NCI-H460 (cell line): ENCODE measurements at places on chromosomes 6 and 20.

GRCh38 chr6:52522655-52523054, 54.2 kb downstream of the TRAM2 start:
- no peak for DNase-seq

GRCh38 chr6:7006515-7007191, 101.1 kb upstream of the RREB1 start:
- no peak for DNase-seq

- no peak for DNase-seq
Measured at GRCh38 chr6:139355172-139355571, 19.3 kb downstream of the CITED2 start.

DNA sequence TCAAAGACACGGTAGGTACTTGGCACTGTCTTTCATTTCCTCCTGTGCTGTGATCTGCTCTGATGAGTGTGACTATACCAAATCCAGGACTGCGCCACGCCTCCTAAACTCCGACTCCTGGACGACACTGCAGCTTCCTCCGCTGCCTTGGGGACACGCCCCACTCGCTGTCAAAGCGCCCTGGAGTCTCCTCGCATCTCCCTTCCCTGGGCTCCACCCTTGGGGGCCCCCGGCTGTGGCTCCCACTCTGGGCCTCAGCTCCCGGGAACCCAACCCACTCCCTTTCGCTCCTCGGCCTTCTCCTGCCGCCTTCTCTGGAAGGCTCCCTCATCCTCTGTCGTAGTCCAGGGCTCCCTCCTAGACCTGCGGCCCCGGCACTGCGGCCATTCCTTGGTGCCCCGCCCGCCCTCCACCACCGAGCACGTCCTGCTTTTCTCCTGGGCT, 61.2 kb downstream of the RSPH3 start:
- no peak for DNase-seq

DNA sequence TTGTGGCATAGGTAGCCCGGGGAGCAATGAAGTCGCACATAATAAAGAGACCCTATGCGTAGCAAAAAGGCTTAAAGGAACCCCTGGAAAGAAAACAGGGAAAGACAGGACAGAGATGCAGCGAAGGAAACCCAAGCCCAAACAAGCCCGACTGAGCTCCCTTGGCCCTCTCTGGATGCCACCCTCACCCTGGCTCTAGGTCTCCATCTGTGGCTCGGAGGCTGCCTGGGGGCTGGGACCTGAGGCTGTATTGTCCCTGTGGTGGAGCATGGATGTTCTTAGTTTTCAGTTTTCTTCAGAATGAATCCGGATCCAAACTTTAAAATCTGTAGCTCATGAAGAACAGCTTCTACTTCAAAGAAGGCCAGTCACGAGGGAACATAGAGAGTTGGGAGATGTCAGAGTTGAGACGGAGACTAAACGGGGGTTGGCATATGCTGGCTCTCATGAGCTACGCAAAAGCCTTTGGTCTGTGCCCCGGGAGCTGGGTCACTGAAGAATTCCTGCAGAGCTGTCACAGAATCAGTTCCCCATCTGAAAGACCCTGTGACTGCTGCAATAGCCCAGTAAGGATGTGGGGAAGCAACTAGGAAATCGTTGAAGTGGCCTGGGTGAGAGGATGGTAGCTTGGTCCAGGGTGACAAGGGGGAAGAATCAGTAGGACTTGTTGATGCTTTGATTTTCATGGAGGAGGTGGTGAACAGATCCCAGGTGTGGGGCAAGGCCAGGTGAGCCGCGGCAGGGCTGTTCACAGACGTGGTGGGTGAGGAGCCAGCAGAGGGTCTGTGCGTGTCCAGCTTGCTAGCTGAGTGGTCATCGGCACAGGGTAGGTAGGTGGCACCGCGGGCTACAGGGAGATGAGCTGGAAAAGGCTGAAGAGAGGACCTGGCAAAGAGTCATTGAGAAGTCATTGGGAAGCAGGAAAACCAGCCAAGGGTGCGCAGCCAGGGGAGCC, 35.2 kb downstream of the SYNDIG1 start:
- DNase-seq: no peak

GRCh38 chr6:14796974-14797762, 448.7 kb upstream of the JARID2 start:
- DNase-seq: peak; percentile 55

- DNase-seq: peak; percentile 94
Measured at GRCh38 chr20:5072756-5073659, 46.8 kb downstream of the PCNA start.

DNA sequence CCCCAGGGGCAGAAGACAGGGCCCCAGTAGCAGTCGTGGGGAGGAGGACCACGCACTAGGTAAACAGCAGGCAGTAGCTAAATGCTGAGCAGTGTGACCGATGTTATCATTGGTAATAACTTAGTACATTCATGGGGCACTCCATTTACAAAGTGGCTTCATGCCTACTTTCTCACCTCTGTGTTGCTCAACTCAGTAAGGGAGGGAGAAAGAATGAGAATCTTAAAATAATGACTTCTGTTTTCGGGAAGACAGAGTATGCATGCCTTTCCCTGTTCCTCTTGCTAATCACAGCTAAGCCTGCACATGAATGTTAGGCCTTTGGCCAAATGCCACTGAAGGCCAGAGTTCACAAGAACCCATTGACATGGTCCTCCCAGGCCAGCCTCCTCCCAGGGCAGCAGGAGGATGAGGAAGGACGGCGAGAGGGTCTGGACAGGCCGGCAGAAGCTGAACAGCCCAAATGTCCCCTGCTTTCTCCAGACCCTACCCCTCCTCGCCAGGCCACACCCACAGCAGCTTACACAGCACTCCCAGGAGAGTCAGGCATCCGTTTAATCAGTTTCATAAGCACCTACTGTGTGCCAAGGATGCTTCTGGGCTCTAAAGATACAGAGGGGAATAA, 183.4 kb downstream of the ANKRD60 start:
- no peak for DNase-seq

DNA sequence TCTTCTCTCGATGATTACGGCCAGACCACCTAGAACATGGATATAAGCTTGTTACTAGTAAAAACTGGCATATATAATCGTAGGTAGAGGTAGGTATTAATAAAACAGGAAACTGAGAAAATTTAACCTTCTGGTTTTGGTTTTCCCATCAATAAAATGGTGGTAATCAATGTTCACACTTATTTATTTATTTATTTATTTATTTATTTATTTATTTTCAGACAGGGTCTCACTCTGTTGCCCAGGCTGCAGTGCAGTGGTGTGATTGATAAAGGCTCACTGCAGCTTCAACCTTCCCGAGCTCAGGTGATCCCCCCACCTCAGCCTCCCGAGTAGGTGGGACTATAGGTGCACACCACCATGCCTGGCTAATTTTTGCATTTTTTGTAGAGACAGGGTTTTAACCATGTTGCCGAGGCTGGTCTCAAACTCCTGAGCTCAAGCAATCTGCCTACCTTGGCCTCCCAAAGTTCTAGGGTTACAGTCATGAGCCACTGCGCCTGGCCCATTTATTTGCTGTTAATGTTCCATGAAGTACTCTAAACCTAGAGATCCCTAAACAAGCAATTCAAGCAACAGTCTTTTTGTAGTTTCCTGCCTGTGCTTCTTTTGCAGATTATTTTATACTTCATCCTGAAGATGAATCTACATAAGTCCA, 11.5 kb downstream of the TOMM6 start:
- no peak for DNase-seq

DNA sequence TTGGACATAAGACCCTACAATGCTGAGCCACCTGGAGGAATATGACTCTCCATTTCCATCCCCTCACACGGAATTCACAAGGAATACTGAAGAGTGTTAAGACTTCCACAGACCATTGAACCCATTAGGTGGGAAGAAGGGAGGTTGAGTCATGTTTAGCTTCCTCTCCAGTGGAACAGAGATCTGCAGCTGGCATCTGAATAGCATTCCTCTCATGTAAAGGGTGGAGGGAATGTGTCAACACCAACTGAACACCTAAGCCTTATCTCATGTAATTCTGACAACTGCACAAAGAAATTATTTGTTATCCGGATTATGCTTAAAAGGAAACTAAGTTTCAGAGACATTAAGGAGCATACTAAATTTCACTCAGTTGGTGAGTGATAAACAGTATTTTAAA, 705.9 kb downstream of the MAFB start:
- no peak for DNase-seq

- DNase-seq: no peak
Measured at GRCh38 chr6:3328796-3329195, 70.0 kb downstream of the PSMG4 start.

DNA sequence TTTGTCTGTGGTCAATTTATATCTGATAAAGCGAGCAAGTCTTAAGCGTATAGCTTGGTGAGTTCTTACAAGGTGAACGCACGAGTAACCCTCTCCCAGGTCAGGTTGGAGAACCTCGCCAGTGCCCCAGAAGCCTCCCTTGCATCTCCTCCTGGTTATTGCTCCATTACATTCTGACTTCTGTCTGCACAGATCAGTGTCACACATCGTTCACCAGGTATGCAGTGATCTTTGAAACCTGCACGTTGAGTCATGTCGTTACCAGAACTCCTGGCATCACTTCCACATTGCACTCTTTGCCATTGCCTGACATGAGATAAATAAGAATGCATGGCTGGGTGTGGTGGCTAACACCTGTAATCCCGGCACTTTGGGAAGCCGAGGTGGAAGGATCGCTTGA, 44.2 kb downstream of the AKAP12 start:
- no peak for DNase-seq

GRCh38 chr6:101650402-101651100, 257.0 kb downstream of the GRIK2 start:
- no peak for DNase-seq

GRCh38 chr6:37182736-37183590, 13.0 kb downstream of the PIM1 start:
- no peak for DNase-seq

DNA sequence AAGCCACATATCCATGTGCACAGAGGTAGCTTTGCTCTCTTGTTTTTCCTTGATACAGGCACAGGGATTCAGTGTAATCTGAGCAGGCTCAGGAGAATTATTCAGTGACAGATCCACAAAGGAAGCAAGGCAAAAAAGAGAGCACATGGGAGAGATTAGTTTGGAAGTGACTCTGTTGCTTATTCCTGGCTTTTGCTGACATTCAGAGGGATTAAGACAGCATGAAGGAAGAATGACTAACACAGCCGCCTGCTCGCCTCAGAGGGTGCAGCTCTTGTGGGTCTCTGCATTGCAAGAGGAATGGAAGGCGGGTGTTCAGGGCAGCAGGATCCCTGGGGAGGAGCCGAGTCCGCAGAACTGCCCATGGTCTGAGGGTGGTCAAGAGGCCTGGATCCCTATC, 203.4 kb upstream of the KCNQ5 start:
- no peak for DNase-seq

- DNase-seq: no peak
Measured at GRCh38 chr6:166511316-166511715, 75.2 kb downstream of the RAMACL start.

- DNase-seq: no peak
Measured at GRCh38 chr6:31125162-31125561, 4.9 kb upstream of the CDSN start.

DNA sequence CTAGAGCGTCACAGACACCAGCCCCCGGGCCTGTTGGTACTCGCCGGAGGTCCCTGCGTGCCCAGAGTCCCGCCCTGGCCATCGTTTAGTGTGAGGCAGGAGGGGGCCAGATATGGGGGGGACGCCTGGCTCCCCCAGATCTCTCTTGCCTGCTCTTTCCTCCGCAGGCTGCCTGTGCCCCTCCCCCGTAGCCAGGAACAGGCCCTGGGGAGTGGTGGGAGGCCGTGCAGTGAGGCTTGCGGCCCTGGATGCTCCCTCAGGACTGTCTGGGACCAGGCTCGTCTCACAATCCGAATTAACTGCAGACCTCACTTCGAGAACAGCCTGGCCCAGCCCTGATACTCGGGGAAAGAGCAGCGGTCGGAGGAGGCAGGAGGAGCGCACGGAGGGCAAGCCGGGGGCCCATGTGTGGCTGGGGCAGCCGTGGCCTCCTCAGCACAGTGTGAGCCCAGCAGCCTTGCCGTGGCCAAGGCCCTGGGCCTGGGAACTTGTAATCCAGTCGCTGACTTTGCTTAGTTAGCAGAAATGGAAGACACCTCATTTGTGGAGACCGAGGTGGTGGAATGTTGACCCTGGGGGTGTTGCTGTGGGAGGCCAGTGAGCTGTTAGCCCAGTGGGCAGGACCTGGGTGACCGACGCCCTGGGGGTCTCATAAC, 28.7 kb downstream of the FRMD1 start:
- no peak for DNase-seq

DNA sequence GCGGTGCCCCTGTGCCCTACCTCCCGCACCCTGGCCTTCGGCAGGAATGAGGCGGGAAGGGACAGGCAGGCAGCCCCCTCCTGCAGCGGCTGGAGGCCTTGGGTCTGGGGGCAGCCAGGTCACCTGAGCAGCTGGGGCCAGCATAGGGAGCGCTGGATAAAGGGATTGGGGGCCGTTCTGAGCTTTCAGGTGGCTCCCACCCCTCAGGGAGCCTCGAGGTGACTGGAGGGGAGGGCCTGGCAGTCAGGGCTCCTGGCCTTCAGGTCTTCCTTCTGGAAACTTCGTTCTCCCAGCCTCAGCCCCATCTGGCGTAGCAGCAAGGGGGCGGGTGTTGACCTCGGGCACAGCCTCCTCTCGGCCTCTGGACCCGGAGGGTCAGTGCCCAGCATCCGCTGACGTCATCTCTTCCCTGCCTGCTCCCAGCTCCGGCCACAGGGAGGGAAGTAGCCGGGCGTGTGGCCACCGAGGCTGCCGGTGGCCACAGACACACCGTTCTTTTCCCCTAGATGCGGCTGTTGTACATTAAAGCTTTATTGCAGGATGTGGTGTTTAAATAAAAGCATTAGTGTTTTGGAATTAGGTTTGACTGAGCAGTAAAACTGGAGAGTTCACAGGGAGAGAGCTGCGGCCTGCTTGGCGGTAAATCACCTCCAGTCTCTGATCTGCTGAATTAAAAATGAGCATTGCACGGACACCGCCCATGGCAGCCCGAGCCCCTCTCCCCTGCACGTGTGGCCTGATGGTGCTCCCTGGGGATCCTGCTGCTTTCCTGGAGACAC, 80.0 kb upstream of the GATA5 start:
- DNase-seq: no peak

- peak; percentile 61 for DNase-seq
Measured at GRCh38 chr20:45011108-45011526, 44.8 kb downstream of the STK4 start.

DNA sequence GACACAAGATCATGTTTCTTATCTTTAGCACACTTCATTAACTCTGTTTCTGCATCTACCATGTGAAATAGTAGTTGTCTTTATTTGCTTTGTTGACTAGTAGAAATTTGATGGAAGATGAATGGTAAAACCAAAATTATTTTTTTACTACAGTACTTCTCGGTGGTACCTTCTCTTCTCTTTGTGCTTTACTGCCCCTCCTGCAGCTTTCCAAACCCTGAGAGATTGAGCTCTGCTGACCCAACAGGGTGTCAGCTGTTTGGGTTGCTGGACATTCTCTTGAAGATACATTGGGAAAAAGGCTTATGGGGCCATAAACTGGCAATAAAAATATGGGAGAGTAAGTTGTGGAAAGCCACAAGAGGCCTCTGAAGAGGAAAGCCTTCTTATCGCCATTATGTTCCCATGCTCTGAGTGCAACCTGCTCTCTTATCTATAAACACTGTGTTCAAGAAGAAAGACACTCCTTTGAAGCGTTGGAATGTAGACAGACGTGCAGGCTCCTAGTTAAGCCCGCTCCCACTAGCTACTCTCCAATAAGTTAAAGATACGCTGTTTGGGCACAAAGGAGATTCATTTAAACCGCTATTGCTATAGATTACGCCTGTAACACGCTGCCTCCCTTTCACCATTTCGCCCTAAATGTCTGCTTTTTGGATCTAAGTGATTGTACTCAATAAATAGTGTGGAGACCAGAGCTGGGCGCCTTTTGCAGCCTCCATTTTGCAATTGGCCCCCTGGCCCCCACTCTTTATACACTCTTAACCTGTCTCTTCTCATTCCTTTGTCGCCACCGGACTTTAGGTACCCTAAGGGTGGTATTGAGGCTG, 60.1 kb upstream of the PRSS16 start:
- no peak for DNase-seq
